H1 (cell line): ENCODE measurements at places on chromosomes 5 and 9. TPM values are rescaled to one million over a fixed set of nuclear protein-coding genes. Genes with fewer than 3 reads are reported as not detected.
A peak's percentile ranks its signal among the peaks of the same experiment; 100 is the strongest.

- peaks cover 43% of the 10 kb centered on the region for H3K36me3 ChIP-seq
- no peak for DNase-seq
- no peak overlapping the region for H3K27ac ChIP-seq
- no peaks in the 10 kb centered on the region for H3K4me1 ChIP-seq
- H3K4me3 ChIP-seq = no peak overlapping the region
- H3K27me3 ChIP-seq = no peaks in the 10 kb centered on the region
Measured at GRCh38 chr9:134034215-134035040, 9.1 kb downstream of the BRD3OS start.

DNA sequence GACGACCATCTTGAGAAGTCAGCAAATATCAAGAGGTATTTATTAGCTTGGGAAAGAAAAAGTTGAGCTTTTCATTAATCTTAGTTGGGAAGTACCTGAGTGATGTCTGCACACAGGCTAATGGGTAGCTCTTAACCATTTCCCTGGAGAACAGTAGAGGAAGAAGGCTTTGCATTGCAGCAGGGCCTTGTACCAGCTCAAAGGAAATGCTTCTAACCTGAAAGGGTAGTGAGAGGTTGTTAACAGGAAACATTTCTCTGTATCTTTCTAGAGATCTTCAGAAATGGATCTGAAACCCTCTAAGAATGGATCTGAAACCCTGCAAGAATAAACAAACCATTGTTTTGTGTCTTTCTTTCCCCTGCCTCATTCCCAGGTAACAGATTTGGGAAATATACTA lies 393.3 kb downstream of the PLK2 start:
- no peaks in the 10 kb centered on the region for H3K27me3 ChIP-seq
- no peak for DNase-seq
- H3K4me3 ChIP-seq = no peak overlapping the region
- no peak overlapping the region for H3K27ac ChIP-seq

GRCh38 chr9:7258688-7259396 lies 501.1 kb downstream of the KDM4C start:
- DNase-seq = no peak
- no peak overlapping the region for H3K4me3 ChIP-seq
- H3K27ac ChIP-seq = no peak overlapping the region
- H3K36me3 ChIP-seq = no peaks in the 10 kb centered on the region
- H3K27me3 ChIP-seq = no peaks in the 10 kb centered on the region
- no peaks in the 10 kb centered on the region; the same call in 1 of the 2 replicates for H3K4me1 ChIP-seq

- no peaks in the 10 kb centered on the region for H3K4me1 ChIP-seq
- H3K27me3 ChIP-seq = no peaks in the 10 kb centered on the region
- peak within 1 kb of the TSS; percentile 73 for H3K27ac ChIP-seq
- peak; percentile 95 for DNase-seq
- peaks cover 13% of the 10 kb centered on the region for H3K36me3 ChIP-seq
- H3K4me3 ChIP-seq = peak within 1 kb of the TSS; percentile 38
Measured at GRCh38 chr5:140547508-140548299, at the start of gene EIF4EBP3. Gene EIF4EBP3 (plus strand): TSS chr5:140547662. CDS start chr5:140547738, 76 bp downstream.

DNA sequence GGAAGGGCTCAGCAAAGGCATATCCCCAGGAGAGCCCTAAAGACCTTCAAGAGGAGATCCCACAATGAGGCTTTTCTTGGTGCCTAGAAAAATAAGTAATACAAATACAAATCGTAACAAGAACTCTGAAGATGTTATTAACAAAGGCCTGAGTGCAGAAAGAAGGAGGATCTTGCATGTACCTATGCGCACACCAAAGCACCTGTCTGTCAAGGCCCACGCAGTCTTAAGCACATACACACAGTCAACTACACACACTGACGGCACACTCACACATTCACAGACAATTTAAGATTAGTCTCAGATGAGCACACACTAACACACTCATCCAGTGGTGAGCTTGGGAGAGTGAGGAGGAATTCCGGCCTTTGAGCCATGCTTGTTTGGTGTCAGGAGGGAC lies 38.5 kb downstream of the JADE2 start:
- no peaks in the 10 kb centered on the region for H3K4me1 ChIP-seq
- H3K4me3 ChIP-seq = no peak overlapping the region
- H3K36me3 ChIP-seq = peaks cover 71% of the 10 kb centered on the region
- no peak for DNase-seq
- no peaks in the 10 kb centered on the region for H3K27me3 ChIP-seq

- H3K4me1 ChIP-seq = no peaks in the 10 kb centered on the region
- H3K4me3 ChIP-seq = no peak overlapping the region
- no peak overlapping the region for H3K27ac ChIP-seq
- no peaks in the 10 kb centered on the region for H3K27me3 ChIP-seq
- DNase-seq = no peak
Measured at GRCh38 chr9:105511446-105511845, 46.5 kb upstream of the FKTN start.

- no peaks in the 10 kb centered on the region; the same call in none of the 2 replicates for H3K4me1 ChIP-seq
- no peak for DNase-seq
- H3K36me3 ChIP-seq = no peaks in the 10 kb centered on the region
- peak overlapping the region; percentile 89 for H3K4me3 ChIP-seq
- no peaks in the 10 kb centered on the region for H3K27me3 ChIP-seq
Measured at GRCh38 chr5:43312699-43313034, 545 bp downstream of the HMGCS1 start.

DNA sequence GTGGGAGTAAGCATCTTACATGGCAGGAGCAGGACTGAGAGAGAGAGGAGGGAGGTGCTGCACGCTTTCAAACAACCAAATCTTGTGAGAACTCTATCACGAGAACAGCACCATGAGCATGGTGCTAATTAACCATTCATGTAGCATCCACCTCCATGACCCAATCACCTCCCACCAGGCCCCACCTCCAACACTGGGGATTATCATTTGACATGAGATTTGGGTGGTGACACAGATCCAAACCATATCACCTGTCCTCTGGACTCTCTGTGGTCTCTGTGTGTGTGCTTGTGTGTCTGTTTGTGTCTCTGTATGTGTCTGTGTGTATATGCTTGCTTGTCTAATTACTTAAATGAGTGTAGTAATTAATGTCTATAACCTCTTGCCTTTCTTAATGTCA lies 31.1 kb downstream of the SEC61B start:
- no peak for DNase-seq
- no peak overlapping the region for H3K27ac ChIP-seq
- H3K27me3 ChIP-seq = no peaks in the 10 kb centered on the region
- no peaks in the 10 kb centered on the region for H3K4me1 ChIP-seq
- H3K36me3 ChIP-seq = no peaks in the 10 kb centered on the region

DNA sequence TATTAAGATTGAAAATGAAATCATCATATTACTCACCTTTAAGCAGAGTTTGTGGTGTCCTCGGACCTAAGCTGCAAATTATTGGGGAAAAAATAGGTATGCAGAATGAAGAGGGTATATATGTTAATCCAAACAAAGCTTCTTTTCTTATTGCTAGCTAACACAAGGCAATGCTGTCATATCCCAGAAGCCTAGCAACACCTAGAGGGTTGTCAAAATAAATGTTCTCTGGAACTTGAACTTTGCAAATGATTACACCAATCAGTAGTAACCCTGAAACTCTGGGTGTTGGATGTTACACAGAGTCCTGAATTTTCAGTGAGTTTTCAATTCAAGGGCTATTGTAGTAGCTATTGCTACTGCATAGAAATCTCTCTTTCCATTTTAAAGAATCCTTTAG lies at the start of gene C6:
Gene C6 (minus strand): TSS at position 193 of the 400 bp plus-strand sequence. CDS start 10,302 bp downstream, outside the sequence.
- no peaks in the 10 kb centered on the region for H3K36me3 ChIP-seq
- no peaks in the 10 kb centered on the region for H3K4me1 ChIP-seq
- DNase-seq = no peak
- H3K4me3 ChIP-seq = no peak within 1 kb of the TSS
- no peak within 1 kb of the TSS for H3K27ac ChIP-seq

Gene ACOT12
- total RNA-seq = 0.33 TPM in 1 of 2 replicates, not detected in the other

GRCh38 chr5:94983861-94984535 lies 300.9 kb downstream of the MCTP1 start:
- no peaks in the 10 kb centered on the region for H3K36me3 ChIP-seq
- no peak overlapping the region for H3K4me3 ChIP-seq
- DNase-seq = no peak

GRCh38 chr5:176429972-176430371 lies 13.6 kb upstream of the CLTB start:
- H3K36me3 ChIP-seq = no peaks in the 10 kb centered on the region
- no peak overlapping the region for H3K27ac ChIP-seq
- no peak for DNase-seq
- no peak overlapping the region for H3K4me3 ChIP-seq
- no peaks in the 10 kb centered on the region for H3K27me3 ChIP-seq
